Cerebellar nuclear complex (tissue), 1 donor: ENCODE measurements at places on chromosomes 3 and 15.

DNA sequence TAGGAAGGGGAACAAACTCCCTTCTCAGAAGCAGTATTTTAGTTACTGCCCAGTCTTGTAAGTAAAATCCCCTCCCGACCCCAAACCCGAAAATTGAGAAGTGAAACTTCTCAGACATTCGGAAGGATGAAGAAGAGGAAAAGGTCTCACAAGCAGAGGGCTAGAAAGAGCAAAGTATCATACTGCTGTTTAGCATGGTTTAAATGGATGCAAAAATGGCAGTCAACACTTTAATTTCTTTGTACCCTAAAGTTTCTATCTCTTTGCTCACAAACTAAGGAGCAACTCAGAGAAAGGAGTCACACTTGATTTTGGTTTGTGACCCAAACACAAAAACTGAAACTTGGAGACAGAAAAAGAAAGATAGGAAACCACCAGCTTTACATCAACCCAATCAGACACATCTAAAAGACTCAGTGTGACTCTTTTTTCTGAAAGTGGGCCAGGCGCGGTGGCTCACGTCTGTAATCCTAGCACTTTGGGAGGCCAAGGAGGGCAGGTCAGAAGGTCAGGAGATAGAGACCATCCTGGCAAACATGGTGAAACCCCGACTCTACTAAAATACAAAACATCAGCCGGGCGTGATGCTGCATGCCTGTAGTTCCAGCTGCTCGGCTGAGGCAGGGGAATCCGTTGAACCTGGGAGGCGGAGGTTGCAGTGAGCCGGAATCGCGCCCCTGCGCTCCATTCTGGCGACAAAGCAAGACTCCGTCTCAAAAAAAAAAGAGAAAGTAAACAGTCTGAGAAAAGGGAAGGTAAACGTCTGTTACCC, 63.2 kb upstream of the ATP11B start:
- no peak for DNase-seq

DNA sequence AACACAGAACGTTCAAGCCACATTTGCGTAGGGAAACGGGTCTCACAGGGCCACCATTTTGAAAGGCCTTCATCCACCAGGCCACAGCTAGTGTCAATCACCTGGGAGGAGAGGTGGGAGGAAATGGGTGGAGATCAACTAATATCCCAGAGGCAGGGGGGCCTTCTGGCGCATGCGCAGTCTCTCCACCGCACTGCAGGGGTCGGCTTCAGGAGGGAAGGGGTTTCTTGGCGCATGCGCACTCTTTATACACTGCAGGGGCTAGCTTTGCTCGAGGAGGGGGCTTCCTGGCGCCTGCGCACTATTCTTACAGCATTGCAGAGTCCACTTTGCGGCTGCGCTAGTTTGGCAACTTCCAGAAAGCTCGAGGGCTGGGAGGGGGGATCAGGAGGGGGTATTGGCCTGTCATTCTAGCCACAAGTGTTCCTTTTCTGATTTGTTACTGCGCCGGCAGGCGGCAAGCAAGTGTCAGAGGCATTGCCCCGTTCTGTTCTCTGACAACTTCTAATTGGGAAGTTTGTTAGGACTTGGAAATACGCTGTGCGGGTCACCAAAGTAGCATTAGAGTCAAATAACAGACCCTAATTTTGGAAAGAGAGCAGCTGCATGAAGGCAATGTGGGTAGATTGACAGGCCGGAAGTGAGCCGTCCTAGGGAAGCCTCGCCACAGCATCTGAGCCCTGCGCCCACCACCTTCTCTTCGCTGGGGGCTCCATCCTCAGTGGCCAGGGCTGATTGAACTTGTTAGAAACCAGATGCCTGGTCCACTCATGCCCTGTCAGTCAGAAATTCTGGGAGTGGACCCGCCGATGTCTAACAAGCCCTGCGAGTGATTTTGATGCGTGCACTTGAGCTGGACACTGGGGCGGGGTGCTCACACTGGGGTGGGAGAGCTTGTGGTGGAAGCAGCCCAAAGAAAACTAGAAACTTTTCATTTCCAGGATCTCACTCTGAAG, 173.5 kb upstream of the NDN start:
- DNase-seq: no peak

DNA sequence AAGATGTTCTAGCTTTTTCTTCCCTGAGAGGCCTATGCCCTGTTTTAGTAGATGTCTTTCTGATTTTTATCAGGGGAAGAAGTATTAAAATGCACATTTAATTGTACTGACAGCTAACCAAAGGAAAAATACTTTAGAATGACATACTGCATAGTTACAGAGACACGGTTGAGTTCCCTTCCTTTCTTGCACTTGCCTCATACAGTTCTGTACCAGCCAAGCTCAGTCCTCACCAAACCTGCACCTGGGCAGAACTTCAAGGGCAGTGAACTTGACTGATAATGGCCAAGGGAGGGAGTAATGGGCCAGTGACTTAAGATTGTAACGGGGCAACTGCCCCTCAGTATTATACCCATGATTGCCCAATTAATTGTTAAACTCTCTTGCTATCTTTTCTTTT, 34.1 kb upstream of the RASGRP1 start:
- no peak for DNase-seq

- no peak for DNase-seq
These were observed 69.4 kb downstream of the FHIT start for GRCh38 chr3:61181874-61182273.

- DNase-seq: no peak
These were observed 54.5 kb upstream of the LRIG1 start for GRCh38 chr3:66555214-66555844.

GRCh38 chr3:99394831-99395778, 243.3 kb upstream of the COL8A1 start:
- DNase-seq: no peak

- no peak for DNase-seq
These were observed 39.5 kb downstream of the ISL2 start for GRCh38 chr15:76376029-76376428.

DNA sequence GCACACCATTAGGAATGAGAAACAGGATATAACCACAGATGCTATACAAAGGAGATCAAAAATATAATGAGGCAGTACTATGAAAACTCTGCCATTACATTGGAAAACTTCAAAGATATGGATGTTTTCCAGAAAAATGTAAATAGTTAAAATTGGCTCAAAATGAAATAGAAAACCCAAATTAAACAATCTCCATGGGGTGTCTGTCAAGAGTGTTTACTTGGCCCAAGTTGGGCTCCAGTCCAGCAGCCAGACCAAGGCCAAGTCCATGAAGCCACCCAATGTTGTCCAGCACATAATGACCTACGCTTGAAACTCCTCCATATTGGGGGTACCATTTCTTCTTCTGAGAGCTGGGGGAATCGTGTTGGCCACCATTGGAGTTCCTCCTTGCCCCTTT, 37.1 kb downstream of the CTXND1 start:
- DNase-seq: no peak

GRCh38 chr15:41969851-41970431, 2.4 kb downstream of the EHD4 start:
- DNase-seq: no peak

- DNase-seq: no peak
These were observed 100.6 kb downstream of the SLMAP start for GRCh38 chr3:57856675-57857074.

DNA sequence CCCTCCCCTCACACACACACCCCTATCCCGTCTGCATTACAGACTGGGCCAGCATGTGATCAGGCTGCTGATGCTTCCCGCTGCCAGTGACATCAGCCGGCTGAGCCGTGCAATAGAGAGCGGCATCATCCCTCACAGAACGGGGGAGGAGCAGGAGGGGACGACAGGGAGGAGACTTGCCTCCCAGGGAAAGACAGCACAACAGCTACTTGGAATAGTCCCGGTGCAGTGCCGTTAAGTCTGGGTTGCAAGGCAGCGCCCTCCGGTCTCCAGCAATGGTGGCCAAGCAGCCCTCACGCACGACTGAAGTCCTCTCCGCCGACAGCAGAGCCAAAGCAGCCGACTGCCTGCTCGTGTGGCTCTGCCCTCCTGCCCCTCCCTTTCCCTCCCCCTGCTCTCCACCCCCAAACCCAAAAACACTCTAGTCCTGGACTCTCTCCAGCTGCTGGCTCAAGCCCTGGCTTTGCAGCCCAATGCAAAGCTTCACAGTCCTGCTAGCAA, 31.5 kb upstream of the RPS17 start:
- peak; percentile 78 for DNase-seq

DNA sequence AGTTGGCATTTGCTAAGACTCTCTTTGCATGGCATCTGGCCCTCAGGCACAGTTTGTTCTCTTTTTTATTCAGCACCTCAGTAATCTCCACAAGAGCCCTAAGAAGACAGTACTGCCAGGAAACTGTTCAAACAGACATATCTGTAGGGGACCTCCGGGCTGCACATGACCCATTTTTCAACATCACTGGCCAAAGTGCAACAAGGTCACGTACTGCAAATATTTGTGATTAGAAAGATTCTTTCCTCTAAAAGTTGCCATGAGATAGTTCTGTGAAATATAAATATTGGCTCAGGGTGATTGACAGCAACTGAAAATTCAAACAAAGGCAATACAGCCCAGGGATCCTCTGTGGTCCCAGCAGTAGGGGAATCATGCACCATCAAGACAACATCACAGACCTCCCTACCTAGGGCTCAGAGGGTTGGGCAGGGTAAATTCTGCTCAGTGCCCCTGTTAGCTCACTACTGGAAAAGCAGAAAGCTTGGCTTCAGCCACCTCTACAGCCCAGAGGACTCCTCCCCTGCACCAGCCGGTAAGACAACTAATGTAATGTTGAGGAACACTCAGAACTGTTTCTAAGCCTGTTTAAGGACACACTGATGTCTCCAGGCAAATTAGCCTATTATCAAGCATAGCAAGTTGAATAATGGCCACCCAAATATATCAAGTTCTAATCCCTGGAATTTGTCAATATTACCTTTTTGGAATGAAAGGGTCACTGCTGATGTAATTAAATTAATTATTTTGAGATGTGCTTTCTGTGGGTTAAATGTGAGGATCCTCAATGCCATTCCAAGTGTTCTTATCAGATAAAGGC, 117.4 kb upstream of the LPP start:
- DNase-seq: peak; percentile 15

- no peak for DNase-seq
These were observed 9.3 kb downstream of the TRA2B start for GRCh38 chr3:185928496-185928895.

DNA sequence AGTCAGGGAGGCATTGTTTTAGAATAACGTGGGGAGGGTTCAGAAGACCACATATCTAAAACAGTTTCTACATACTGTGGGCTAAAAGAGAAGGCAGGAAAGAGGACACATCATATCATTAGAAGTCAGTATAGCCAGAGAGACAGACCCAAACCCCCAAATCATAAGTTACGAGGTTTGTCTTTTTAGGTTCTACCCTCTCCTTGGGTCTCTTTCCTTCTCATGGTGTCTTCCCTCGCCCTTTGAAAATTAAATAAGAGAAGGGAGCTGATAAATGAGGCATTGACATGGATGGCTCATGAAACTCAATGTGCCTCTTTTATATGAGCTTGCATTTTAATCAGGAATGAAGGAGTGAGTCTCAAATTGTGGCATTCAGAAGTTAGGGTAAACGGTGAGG, 3.4 kb downstream of the UPK1B start:
- no peak for DNase-seq

- no peak for DNase-seq
These were observed 9.2 kb downstream of the SHC4 start for GRCh38 chr15:48954538-48954937.

- no peak for DNase-seq
These were observed 317.7 kb upstream of the TLE3 start for GRCh38 chr15:70415398-70415797.

DNA sequence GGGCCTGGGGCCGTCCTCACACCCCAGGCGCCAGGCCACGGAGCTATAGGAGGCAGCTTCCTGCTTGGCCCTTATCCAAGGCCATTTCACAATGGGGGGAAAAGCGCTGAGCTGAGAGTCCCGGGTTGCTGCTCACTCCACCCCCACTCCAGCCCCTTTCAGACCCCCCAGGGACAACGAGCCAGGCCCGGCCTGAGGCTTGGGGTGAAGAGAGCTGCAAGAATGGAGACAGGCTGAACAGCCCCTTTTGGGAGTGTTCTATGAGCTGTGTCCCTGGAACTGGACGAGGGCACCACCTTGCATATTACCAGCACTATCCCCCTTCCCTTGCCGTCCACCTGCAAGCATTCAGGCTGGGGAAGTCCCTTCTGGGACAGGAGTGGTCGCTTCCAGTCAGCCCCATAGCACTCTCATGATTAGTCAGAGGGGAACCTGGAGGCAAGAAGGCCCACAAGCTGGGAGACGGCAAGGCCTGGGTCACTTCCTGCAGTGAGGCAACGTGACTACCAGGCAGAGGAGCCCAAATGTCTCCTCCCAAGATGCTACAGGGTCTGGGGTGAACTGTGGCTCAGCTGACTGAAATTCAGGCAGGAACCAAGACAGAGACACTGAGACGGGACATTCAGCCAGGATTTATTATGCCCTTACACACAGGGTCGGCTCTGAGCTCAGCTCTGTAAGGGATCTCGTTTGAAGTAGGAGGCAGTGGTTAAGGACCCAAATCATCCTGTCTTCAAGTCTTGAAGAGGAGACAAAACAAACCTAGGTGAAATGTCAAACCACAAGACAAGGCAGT, 8.6 kb upstream of the SRP14 start:
- DNase-seq: no peak

DNA sequence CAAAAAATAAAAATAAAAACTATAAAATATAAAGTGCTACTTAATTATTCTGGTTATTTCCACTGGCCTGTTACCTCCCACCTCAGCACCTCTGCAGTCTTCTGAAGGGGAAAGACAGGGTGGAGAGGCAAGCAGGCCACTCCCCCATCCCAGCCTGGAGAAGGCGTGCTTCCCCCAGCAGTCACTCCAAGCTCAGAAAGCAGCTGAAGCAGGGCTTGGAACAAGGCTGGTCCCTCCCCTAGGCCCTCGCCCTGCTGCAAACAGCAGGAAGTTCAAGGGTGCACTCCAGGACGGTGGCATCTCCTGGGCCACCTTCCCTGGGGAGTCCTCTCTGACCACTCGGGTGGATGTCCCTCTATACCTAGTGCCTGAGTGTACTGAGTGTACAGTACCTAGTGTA, 21.4 kb downstream of the CACNA2D2 start:
- DNase-seq: no peak

DNA sequence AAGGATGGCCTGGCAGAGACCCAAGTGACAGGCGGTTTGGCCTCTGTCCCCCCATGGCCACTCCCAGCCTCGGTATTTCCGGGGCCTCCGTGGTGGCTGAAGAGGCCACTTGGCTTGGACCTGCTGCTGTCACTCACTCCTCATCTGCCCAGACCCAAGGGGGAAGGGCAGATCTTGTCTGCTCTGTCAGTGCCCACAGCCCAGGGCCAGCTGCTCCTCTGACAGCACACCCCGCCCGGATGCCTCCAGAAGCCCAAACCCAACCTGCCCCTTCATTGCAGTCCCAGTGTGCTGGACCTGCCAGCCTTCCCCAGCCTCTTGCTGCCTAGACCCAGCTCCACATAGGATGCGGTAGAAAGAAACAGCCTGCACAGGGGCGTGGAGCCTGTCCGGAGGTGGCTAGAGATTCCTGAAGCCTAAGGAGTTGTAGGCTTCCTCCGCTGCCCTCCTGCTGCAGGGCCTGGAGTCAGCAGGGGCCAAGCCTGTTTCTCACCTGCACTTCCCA, 52.0 kb downstream of the MAGEF1 start:
- no peak for DNase-seq

DNA sequence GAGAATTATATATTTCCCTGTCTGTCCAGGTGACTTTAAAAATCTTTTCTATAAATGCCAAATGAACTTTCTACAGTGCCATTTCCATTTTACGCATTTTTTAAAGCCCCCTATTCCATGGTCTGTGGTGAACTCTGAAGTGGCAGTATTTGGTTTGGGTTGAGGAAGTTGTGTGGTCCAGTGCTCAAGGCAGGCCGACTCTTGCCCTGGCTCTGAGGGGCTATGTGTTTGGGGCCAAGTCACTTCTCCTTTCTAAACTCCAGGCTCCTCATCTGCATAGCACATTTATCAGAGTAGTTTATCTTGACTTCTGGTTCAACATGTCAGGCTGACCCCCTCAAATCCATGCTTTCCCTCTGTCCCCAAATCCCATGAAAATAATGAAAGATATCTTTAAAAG, 14.1 kb downstream of the TTC21A start:
- no peak for DNase-seq
